ENCODE measurements at places on chromosomes 6 and 20.

GRCh38 chr6:36777801-36778200 lies 61.4 kb downstream of the CPNE5 start:
- DNase-seq = no peak

DNA sequence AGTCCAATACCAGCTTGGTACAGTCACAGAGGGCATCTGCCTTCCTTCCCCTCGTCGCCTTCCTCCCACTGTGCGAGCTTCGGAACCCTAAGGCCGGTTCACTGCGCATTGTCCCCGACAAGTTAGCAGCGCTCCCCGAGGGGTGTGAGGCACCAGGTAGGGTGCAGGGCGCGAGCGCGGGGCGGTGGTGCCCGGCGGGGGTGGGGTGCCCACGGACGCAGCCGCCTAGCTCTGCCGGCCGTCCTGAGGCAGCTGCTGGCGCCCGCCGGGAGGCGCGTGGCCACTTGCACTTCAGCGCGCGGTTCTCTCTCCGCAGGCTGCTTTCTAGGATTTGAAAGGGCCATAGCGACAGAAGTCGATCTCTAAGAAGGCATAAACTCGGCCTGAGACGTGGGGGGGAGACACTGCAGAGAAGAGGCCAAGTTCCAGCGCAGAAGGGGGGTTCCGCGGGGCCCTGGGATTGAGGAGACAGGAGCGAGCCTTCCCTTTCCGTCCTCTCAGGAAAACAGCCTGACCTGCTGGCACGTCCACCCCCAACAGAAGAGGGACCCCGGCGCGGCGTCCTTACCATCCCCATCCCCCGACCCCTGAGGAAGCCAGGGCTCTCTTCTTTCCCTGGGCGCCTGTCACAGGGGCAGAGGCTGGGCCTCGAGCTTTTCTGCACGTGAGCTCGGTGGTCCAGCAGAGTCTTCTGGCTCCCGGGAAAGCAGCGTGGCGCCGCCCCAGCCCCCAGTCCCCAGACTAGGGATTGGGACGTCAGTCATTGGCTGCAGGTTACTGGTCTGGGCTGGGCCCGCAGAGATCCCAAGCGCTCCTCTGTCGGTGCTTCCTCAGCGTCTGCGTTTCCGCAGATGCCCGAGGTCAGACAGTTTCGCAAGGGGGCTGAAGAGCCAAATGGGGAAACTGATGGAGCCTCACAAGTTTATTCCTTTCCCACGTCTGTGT lies 15.6 kb upstream of the PRDM13 start:
- no peak for DNase-seq

DNA sequence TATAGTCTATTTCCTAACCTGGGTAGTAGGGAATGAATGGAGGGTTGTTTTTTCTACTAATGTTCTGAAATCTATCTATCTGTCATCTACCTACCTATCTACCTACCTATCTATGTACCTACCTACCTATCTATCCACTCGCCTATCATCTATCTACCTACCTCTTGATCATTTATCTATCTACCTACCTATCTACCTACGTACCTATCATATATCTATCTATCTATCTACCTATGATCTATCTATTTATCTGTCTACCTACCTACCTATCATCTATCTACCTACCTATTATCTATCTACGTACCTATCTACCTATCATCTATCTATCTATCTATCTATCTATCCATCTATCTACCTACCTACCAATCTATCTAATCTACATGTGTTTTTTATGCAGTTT lies 62.5 kb upstream of the PHACTR1 start:
- no peak for DNase-seq

DNA sequence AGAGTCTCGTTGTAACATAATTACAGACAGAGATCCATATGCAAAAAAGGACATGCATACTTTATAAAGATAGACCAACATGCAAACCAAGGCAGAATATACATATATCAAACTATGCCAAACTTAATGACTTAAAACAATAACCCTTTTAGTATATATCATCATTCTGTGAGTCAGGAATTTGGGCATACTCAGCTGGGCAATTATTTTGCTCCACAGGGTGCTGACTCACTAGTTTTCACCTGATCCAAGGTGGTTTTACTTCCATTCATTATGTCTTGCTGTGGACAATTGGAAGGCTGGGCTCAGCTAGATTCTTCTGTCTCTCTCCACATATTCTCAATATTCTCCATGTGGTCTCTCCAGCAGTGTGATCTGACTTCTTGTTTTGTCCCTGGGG lies 41.2 kb upstream of the RNF146 start:
- no peak for DNase-seq

GRCh38 chr6:146337376-146337775 lies 206.3 kb upstream of the RAB32 start:
- DNase-seq = no peak

GRCh38 chr6:77055711-77056110 lies 407.6 kb downstream of the HTR1B start:
- no peak for DNase-seq

GRCh38 chr6:109852713-109853112 lies 125.4 kb upstream of the GPR6 start:
- DNase-seq = no peak

- no peak for DNase-seq
Observed at GRCh38 chr6:159151266-159151855, 17.8 kb upstream of the FNDC1 start.

DNA sequence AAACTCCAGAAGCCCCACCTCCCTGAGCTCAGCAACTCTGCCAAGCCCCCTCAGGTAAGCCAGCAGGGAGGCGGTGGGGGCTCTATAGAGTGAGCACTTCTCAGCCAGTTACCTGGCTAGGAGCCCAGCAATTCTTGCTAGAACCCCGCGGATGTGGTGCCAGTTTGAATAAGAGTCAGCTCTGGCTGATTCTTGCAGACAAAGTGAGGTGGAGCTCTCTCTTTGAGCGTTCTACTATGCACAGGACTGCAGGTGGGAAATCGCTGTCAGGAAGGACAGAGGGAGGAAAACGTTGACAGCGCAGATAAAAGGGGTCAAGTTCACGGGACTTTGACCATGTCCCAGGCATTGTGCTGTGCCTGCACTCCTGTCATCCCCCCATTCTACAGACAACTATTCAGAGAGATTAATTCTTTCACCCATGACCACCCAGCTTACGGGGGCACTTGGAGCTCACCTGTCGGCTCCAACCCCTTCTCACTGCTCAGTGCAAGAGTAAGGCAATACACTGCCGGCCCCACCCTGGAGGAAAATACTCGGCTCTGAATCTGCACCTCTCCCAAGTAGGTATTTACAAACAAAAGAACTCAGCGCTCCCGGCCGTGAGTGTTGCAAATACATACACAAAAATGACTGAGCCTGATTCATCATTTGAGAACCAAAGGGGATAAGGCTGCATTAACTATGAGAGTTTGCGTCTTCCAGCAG lies 92.9 kb downstream of the ANKRD60 start:
- no peak for DNase-seq

Measured in esophagus squamous epithelium (tissue), 5 donors.